GDM1 (cell line): ENCODE measurements at places on chromosomes 1 and 21.
A peak's percentile ranks its signal among the peaks of the same experiment; 100 is the strongest.

- DNase-seq, result no peak
Measured at GRCh38 chr21:38853421-38853919, 47.7 kb downstream of the ETS2 start.

DNA sequence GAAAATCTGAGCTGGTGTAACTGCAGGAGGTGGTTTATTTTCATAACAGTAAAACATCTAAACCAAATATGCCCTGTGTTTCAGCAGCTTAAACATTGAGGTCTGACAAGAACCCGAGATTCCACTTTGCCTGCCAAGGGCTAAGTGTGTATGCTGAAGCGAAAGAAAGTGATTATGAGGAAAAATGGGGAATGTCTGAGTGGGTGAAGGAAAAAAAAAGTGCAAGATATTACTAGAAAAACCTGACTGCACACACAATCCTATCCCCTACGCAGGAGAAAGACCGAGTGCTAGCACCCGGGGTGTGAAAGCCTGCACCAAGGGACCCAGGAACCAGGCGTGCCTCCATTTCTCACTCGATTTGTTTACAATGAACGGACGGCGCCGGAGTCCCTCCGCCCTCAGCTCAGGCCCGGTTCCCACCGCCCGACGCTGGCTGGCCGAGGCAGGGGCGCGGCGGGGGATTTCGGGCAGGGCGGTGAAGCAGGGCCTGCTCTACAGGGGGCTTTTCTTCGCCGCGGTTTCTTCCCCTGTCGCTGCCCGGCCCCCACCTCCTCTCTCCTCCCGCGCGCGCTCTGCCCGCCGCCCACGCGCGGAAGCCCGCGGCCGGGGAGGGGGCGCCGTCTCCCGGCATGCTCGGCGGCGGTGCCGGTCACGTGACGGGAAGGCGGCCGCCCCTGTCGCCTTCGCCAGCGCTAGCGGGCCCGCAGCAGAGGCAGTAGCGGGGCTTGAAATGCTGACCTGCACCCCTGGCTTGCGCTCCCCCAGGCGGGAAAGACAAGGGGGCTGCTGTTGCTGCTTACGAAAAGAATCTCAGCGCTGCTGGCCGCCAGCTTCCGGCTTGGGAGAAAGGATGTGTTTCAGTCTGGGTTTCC lies 35.9 kb downstream of the ITPKB start:
- DNase-seq, result peak; percentile 75

DNA sequence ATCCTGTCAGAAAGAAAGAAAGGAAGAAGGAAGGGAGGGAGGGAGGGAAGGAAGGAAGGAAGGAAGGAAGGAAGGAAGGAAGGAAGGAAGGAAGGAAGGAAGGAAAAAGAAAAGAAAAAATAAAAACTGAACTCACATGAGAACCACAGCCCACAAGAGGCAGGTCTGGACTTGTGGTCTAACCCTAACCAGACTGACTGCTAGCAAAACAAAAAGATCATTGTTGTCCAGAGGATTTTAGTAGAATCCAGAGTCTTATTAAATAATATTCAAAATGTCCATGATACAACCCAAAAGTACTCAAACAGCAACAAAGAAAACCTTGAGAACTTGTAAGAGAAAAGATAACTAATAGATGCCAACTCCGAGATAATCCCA lies 4.7 kb upstream of the ITGB2 start:
- DNase-seq, result no peak

- DNase-seq, result no peak
Measured at GRCh38 chr1:44802306-44803061, 2.3 kb downstream of the PLK3 start.

GRCh38 chr1:61051719-61052394 lies 30.5 kb upstream of the NFIA start:
- no peak for DNase-seq

- DNase-seq, result peak; percentile 6
Measured at GRCh38 chr1:15950763-15951295, 25.1 kb downstream of the ZBTB17 start.

GRCh38 chr1:38997034-38997900 lies 6.2 kb downstream of the AKIRIN1 start:
- no peak for DNase-seq

DNA sequence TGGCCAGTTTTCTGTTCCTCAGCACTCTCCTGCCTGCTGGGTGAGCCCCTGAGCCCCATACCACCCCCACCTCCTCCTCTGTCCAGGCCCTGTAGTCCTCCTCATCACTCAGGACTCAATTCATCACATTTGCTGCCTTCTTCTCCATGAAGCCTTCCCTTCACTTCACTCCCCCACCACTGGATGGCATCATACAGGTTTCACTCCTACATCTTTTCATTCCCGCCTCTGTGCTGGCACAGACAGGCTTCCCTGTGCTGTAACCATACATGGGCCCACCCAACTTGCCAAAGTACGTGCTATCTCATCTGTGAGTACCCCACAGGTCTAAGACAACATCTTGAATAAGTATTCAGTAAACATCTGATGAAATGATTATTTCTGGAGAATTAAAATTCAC lies 56.9 kb downstream of the SLC45A1 start:
- DNase-seq, result no peak

- no peak for DNase-seq
Measured at GRCh38 chr1:230005040-230005439, 62.0 kb upstream of the GALNT2 start.

- DNase-seq, result no peak
Measured at GRCh38 chr1:50422946-50423669, at the start of gene DMRTA2. TSS of gene DMRTA2 (minus strand) at chr1:50423443. CDS start at chr1:50421536, 1,907 bp downstream.

DNA sequence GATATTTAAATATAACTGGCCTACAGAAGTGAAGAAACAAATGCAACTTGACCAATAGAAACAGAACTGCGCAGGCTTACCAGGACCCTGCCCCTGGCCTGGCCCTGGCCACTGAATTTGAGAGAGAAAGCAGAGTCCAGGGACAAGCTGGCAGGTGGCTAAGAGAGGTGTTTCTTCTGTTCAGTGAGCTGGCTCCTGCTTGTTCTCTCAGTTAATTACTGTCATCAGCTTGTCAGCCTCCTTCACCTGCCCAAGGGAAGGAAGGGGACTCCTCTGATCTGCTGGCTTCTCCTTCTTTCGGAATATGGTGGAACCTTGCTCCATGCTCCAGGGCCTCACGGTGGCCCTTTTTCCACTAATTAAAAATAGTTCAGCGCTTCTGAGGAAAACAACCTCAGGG lies 388.4 kb downstream of the DISC1 start:
- no peak for DNase-seq

GRCh38 chr1:89261926-89262515 lies 10.6 kb downstream of the GBP5 start:
- no peak for DNase-seq

GRCh38 chr1:8481650-8482380 lies 163.9 kb downstream of the SLC45A1 start:
- no peak for DNase-seq

DNA sequence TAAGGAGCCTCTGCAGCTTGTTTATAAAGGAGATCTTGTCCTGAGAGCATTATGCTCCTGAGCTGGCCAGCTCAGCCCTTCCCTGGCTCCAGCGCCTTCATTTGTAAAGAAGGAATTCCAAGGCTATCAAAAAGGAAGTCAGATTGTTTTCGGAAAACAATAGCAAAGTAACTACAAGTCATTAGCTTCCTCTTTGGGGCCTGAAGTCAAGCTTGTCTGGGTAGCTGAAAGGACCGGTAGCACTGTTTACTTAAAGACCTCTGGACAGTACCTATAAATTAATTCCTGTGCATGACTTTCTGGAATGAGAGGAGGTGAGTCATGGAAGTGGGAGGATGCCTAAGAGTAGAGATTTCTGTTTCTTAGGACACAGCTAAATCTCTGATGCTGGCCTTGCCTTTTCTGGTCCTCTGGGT lies 20.7 kb upstream of the GJA5 start:
- DNase-seq, result no peak

- no peak for DNase-seq
Measured at GRCh38 chr1:155466617-155466972, 96.0 kb downstream of the ASH1L start.

- DNase-seq, result no peak
Measured at GRCh38 chr1:50419192-50419906, 3.9 kb downstream of the DMRTA2 start.

DNA sequence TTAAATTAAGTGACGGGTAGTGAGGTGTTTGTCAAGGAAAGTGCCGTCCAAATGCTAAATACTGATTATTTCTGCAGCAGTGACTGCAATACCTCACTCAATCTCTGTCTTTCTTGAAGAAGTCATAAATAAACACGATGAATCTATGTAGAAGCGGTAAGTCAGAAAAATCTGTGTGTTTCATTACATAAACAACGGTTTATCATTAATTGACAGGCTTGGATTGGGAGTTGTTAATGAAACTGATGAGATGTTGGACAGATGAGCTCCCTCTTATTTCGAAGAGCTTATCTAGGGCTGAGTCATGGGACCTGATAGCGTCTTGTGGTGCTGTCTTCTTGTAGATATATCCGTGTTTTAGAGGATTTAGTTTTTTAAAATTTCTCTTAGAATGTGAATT lies 92.2 kb upstream of the SAMD11 start:
- DNase-seq, result no peak

DNA sequence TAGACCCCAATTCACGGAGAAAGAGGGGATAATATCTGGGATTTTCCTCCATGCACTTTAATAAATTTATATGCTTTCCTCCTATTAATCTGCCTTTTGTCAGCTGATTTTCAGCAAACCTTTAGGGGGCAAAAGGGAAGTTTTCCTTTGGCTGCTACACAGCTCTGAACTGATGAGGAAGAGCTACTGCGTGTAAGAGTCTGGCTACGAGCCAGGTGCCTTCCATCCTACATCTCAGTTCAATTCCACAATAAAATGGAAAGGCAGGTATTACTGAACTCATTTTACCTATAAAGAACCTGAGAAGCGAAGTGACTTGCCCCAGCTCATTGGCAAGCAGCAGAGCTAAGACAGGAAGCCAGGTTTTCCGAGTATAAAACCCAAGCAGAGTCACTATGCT lies 28.3 kb upstream of the ZNF326 start:
- DNase-seq, result no peak

GRCh38 chr1:46643368-46643775 lies 24.8 kb downstream of the ATPAF1 start:
- no peak for DNase-seq

- no peak for DNase-seq
Measured at GRCh38 chr1:150010393-150011115, at the start of gene OTUD7B. TSS of gene OTUD7B (minus strand) at chr1:150010726. CDS start at chr1:149977510, 33,216 bp downstream.

- no peak for DNase-seq
Measured at GRCh38 chr1:185956881-185957280, 222.7 kb downstream of the HMCN1 start.

DNA sequence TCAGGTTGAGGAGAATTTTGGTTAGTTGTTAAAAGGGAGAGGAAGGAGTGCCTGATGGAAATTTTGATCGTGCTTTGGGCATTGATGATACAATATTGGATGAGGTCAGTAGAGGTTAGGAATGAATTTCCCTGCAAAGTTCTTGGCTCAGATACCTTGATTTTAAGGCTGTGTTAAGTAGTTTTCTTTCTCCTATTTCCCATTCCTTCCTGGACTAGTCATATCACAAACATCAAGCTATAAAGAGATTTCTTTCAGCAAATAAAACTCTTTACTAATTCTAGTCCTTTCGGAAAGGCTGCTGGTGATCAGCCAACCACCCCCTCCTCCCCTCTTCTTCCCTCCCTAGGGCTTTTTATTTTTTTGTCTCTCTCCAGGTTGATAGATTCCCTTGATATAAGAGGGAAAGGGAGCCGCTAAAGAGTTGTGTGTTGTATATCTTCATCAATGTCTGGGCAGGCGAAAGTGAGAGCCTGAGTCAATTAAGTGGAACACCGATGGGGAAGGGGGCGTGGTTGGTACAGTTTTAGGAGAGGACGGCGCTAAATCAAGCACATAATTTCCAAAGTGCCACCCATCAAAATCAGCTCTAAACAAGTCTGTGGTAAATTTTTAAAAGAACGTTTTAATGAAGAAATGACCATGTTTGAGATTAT lies 100.1 kb upstream of the PLXNA2 start:
- no peak for DNase-seq

GRCh38 chr1:161145832-161146231 lies 7.9 kb upstream of the UFC1 start:
- DNase-seq, result no peak
